ENCODE measurements at places on chromosomes 4 and X.
A peak's percentile ranks its signal among the peaks of the same experiment; 100 is the strongest.

- no peak for DNase-seq
These were observed 16.4 kb downstream of the DMD start for GRCh38 chrX:33194876-33195433.

DNA sequence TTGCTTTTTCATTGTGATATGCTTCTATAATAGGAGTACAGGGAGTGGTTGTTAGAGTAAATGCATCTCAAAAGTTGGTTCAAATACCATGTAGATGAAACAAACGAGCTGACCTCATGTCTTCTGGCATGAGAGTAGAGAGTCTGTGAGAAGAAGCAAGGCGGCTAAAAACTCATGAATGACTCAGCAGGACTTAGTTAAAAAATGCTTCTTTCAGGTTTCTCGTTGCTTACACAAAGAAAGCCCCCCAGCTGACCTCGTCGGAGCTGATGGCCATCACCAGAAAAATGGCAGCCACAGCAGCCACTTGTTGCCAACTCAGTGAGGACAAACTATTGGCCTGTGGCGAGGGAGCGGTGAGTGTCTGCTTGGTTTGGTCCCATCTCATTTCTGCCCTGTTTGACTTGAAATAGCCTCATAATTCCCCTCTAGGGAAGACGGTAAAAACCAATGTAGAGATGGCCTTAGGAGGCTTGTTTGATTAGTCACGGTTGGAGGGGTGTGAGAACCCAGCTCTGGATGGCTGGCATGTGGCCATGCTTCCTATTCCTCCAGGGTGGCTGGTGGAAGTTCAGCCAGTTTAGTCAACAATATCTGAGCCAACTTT, 14.5 kb downstream of the AFP start:
- peak; percentile 82 for DNase-seq

GRCh38 chr4:55336138-55337034, 9.7 kb upstream of the SRD5A3 start:
- no peak for DNase-seq

- DNase-seq, result no peak
These were observed 9.7 kb upstream of the SEC24D start for GRCh38 chr4:118845552-118846050.
